ELF-1 (cell line): ENCODE measurements at places on chromosomes 4 and X.

DNA sequence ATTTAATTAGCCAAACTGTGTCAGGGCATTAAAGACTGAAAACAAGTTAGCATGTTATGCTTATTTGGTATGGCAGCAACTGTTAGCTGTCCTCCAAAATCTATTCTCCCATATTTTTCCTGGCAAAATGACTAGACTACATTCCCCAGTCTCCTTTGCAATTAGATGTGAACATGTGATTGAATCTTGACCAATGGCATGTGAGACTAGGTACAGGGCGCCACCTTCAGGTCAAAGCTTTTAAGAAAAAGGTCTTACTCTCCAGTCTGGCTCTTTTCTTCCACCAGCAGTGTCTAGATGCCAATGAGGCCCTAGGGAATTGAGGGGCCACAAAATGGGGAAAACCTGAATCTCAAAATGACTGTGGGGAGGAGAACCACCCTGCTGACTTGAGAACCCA is 408.2 kb downstream of the SMARCA1 start:
- DNase-seq, result peak; percentile 82

- no peak for DNase-seq
Observed at GRCh38 chrX:19893727-19894126, 6.3 kb upstream of the SH3KBP1 start.

- DNase-seq, result peak; percentile 1
Observed at GRCh38 chrX:128800138-128800537, 723.2 kb downstream of the SMARCA1 start.

- no peak for DNase-seq
Observed at GRCh38 chr4:48693856-48694574, 86.1 kb downstream of the FRYL start.

DNA sequence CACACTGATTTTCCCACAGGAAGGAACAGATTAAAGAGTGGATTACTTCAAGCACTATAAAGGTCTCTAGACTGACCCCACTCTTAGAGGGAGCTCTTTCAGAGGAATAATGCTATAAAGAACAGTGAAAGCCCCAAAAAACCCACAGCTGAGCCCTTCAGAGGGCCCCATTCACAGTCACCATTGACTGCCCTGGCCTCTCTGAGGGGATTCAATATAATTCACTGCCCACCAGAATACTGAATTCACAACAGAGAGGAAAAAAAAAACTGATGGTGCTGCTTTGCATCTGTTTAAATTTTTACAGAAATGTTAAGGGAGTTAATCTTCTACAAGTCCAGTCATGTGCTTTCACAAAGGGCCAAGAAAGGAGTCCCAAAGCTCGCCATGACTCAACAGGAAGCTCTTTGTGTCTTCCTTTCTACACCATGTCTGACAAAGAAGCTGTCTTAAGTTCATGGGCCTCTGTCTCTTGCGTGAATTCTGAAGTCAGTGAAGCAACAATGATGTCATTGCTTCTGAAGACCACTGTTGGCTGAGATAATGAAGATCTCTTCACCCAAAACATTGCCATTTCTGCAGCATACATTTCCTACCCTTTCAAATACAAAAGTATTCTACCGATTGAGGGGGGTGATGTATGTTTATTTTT is 174.9 kb downstream of the ADAMTS3 start:
- no peak for DNase-seq

- no peak for DNase-seq
Observed at GRCh38 chr4:24781999-24782745, 13.2 kb upstream of the SOD3 start.

DNA sequence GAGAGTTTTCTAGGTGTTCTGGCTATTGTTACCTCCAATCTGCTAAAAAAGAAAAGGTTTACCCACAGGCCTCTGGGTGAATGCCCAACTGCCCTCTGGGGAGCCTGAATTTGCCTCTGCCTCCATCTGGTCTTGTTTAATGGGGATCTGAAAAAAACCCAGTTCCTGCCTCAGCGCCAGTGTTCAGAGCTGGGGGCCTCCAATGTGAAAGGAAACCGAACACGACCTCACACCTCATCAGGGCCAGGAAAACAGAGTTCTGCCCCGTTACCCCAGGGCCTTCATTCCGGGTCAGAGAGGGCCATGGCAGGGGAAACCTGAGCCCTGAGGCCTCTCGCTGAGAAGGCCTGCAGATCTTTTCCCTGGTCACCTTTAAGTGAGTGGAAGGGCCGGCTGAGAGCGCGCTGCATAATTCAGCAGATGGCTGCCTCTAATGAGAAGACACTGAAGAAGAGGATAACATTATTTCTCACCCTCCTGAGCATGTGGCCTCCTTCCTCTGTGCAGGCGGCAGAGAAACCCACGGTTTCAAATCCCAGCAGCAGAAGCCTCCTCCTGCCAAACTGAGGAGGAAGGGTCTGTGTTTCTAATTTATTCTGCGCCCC is 6.8 kb downstream of the SEPTIN6 start:
- DNase-seq, result peak; percentile 72

- peak; percentile 17 for DNase-seq
Observed at GRCh38 chrX:4550018-4550417, 836.6 kb upstream of the PRKX start.

GRCh38 chr4:85901500-85901899 is 426.6 kb downstream of the ARHGAP24 start:
- DNase-seq, result no peak

GRCh38 chr4:144861471-144861870 is 215.5 kb downstream of the HHIP start:
- DNase-seq, result no peak

DNA sequence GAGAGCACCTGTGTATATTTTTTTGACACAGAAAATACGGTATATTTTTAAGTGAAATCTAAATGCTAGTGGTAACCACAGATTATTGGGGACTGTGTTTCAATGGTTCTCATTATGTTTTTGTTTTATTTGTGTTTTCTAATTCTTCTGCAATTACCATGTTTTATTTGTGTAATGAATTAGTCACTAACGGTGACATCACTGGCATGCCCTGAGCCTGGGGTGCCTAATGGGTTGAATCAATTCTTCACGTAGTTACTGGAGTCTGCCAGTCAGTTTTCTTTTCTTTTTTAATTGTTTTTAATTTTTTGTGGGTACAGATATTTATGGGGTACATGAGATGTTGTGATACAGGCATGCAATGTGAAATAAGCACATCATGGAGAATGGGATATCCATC is 168.8 kb downstream of the RELL1 start:
- no peak for DNase-seq

GRCh38 chrX:102837847-102838246 is 99.2 kb upstream of the RAB40AL start:
- no peak for DNase-seq

DNA sequence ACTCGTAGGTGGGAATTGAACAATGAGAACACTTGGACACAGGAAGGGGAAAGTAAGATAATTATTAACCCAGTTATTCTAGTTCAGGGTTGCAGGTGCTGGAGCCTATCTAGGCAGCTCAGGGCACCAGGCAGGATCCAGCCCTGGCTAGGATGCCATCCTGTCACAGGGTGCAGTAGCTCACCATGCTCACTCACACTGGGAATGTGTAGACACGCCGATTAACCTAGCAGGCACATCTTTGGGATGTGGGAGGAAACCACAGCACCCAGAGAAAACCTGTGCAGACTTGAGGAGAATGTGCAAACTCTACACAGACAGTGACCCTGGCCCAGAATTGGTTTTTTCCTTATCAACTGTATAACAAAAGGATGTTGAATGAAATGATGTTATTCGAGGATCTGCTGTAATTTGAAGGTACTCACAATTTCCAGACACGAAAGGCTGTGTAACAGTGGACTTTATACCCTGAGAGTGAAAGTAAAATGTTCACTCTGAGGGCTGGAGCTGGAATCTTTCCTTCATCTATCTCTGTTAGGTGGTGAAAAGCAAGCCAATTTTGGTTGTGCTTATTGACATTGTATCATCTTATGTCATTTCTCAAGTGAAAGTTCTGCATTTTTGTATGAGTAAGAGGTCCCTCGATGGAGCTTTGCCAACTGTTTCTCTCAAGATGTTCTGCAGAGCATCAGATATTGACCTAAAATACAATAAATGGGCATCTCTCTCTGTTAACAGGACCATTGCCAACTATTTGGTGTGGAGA is 78.8 kb downstream of the PHEX start:
- DNase-seq, result no peak

DNA sequence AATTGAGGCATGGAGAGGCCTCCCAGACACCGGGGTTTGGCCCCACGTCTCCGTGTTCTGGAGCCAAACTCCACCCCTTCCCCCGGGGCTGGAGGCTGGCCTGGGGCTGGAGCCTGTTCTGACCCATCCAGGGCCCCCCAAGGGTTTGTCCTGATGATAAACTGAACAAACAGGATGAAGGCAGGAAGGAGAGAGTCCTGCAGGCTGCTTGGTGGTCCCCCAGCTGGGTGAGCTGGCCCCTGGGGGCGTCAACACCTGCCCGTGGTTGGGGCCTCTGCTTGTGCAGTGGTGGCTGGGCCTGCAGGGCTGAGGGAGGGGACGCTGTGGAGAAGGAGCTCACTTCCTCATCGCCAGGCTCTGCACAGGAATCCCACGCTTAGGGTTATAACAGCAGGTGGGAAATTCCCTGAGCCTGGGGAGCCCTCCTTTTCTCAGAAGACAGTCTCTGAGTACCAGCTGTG is 2.3 kb downstream of the SH3TC1 start:
- no peak for DNase-seq

DNA sequence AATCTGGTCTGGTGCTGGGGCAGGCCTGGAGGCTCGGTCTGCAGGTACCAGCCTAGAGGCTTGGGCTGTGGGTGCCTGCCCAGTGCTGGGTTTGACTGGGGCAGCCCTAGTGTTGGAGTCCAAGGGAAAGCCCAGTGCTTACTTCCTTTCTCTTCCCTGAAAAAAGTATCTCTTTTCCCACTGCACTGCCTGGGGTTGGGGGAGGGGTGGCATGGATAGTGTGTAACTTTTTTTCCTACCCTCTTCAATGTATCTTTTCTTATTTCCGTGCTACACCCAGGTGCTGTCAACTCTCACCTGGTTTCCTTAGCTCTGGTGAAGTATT is 21.6 kb downstream of the KANTR start:
- DNase-seq, result no peak

GRCh38 chr4:183843248-183843671 is 61.8 kb upstream of the STOX2 start:
- DNase-seq, result no peak
